ENCODE measurements at places on chromosomes 11 and 22.

GRCh38 chr11:77619576-77620198, 17.9 kb downstream of the CLNS1A start:
- peak; percentile 38 for DNase-seq

- DNase-seq = no peak
Observed at GRCh38 chr22:48873191-48873520, 954.5 kb downstream of the BRD1 start.

GRCh38 chr11:82092904-82093303, 640.8 kb downstream of the FAM181B start:
- no peak for DNase-seq

DNA sequence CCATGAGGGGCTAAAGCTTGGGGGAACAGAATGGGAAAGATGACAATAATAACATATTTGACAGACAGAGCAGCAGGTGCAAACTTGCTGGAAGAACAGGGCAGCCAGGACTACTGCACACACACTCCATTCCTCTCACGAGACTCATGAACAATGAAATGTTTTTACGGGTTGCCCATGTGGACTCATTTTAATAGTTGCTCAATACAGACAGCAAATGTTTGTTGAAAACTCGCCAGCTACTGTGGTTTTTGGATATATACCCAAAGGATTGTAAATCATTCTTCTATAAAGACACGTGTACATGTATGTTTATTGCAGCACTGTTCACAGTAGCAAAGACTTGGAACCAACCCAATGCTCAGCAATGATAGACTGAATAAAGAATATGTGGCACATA, 10.3 kb downstream of the SYT13 start:
- no peak for DNase-seq

DNA sequence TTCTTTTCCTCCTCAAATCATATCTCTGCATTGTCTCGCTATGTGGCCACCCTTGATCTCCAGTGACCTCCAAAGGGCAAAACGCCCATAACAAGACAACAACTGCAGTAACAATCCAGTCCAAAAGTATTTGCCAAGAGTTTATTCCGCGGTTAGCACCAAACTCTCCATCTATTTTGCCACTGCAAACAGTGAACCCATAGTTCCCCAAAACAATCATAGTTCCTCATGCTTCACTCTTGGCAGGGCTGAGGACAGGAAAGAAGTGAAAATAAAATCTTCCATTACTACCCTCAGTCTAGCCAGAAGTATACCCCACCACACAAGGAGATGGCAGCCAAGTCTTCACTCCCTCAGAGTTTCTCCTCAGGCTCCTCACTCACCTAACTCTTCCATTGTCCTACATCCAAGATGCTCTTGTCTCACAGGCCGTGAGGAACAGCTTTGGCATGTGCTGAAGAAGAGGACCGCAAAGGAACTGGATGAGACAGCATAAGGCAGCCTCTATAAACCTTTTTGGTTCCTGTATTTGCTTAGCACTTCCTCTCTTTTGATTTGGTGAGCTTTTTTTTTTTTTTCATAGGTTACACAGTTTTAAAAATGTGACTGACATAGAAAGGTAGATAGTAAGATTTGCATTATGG, at the start of gene LPXN:
LPXN (minus strand) TSS at position 480 of the 644 bp plus-strand sequence; CDS start at position 396, 84 bp downstream.
- DNase-seq = no peak

DNA sequence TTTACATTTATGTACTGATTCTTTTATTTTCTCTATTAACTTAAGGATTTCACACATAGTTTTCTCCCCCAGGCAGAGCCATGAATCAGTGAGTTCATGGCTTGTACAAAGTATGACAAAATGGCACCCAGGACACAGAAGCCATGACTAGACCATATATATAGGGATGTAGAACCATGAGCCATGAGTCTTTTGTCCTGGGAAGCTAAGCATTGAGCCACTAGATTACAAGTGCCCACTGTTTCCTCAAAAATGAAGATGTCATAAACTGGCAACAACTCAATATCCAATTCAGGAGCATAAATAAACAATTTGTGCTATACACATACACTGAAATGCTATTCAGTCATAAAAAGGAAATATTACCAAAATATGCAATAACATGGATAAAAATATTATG, 36.2 kb downstream of the CARD18 start:
- DNase-seq = no peak

DNA sequence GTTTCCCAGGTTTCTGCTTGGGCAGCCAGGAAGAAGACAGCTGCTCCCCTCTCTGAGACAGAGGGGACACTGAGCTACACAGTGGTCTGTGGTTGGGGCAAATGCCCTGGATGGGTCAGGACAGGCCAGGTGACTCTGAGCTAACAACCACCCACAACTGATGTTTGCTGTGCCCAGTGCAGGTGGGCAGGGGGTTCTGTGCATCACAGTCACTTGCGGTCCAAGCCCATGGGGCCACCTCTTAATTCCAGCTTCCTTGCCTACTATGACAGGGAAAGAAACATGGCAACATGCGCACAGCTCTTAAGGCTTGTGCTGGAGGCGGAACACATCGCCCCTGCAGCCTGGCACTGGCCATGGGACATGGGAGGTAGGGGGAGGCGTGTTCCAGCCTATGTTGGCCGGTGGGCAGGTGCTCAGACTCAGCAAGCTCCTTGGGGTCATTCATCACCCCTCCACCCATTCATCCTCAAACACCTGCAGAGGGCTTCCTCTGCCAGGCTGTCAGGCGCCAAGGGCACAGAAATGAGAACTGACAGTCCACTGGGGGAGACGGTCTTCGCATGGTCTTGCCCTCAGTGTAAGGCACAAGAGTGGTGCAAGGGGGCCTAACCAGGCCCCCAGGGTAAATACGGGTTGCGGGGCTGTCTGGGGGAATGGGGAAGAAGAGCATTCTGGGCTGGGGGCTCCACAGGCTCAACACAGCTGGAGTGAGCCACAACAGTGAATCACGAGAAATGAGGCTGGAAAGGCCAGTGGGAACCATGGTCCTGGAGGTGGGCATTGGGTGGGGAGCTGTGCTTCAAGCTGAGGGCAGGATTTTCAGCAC, 55.6 kb downstream of the ARFGAP3 start:
- DNase-seq = no peak

- no peak for DNase-seq
Observed at GRCh38 chr11:126186708-126187529, 24.5 kb downstream of the RPUSD4 start.

DNA sequence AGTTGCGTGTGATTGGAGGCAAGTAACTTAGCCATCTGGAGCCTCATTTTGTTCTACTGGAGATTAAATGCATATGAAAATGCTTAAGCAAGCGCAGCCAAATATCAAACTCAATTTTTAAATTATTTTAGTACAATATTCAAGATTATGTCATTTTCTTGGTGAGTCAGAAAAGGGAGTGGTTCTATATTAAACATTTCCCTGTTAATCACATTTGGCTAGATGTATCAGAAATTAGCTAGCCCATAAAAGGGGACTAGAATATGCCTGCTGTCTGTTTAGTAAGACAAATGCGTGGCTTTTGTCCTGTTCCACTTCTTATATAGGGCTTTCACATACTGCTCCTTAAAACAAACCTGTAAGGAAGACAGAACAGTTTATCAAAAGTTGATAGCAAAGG, 35.0 kb upstream of the BMAL1 start:
- DNase-seq = no peak

DNA sequence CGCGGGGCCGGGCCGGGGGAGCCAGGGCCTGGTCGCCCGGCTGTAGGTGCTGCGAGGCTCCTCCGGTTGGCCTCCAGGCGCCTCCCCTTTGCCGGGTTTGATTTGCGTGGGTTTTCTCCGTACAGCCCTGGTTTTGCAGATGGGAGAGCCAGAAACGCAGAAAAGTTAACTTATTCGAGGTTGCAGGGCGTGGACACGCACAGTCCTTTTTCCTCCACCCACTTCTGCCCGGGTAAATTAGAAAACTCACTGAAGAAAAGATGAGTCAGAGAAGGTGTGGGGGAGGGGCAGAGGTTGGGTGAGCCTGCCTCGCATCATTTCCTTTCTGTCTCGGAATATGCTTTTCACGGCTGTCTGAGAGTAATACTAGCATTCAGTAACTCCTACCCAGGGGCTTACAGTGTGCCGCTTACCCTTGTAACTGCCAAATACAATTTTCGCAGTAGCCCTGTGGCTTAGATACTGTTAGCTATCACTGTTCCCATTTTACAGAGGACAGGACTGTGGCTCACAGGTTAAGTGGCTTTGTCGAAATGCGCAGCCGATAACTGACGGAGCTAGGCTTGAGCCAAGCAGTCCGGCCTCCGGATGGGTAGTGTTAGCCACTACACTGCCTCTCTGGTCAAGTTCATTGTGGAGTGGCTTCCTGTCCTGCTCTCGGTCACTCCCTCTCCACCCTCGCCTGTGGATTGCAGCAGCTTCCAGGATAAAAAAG, 812 bp downstream of the FADD start:
- peak; percentile 54 for DNase-seq

- no peak for DNase-seq
Observed at GRCh38 chr22:37416827-37417226, 10.5 kb downstream of the ELFN2 start.

- no peak for DNase-seq
Observed at GRCh38 chr11:4102711-4103110, 8.1 kb downstream of the RRM1 start.

DNA sequence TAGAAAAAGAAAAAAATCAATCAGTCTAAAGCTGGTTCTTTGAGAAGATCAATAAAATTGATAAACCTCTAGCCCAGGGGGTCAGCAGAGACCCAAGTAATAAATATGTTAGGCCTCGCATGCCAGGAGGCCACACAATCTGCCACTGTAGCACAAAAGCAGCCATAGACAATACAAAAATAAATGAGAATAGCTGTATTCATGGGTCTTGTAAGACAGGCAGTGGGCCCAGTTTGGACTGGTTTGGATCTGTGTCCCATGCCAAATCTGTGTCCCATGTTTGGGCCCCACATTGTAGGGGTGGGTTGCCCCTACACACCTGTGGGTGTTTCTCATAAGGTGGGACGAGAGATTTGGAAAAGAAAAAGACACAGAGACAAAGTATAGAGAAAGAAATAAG, 6.6 kb upstream of the PLAAT4 start:
- no peak for DNase-seq

DNA sequence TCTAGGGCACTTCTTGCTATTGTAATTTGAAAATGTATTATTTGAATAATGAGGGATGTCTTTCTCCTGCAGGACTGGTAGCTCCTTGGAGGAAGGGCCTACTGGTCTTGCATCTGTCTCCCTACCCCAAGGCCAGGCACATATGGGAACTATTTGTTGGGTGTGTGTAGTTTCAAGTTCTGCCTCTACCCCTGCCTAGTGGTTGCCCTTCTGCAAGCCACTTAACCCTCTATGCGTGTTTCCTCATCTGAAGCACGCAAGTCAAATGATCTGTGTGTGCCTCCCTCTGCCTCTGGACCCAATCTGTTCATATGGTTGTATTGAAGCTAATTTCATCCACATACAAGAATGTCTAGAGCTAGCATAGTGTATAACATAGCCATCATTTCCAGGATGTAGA, 67.0 kb downstream of the WNT11 start:
- no peak for DNase-seq

GRCh38 chr22:42321908-42322561, 51.6 kb upstream of the TCF20 start:
- DNase-seq = peak; percentile 68

DNA sequence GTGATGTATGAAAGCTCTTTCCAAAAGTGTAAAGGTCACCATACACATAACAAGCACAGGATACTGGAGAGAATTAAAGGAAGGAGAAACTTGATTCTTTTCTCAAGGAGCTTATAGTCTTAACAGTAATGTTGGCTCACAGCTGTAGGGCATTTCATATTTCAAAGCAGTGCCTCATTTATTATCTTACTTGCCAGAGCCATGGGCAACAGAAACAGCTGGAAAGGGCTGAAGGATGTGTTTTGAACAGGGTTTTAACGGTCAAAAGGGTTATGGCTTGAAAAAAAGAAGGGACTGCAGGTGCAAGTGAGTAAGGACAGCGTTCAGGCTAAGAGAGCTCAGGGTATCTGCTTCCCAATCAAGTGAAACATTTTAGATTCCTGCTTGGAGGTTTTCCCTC, 2.7 kb upstream of the GRAMD1B start:
- no peak for DNase-seq

DNA sequence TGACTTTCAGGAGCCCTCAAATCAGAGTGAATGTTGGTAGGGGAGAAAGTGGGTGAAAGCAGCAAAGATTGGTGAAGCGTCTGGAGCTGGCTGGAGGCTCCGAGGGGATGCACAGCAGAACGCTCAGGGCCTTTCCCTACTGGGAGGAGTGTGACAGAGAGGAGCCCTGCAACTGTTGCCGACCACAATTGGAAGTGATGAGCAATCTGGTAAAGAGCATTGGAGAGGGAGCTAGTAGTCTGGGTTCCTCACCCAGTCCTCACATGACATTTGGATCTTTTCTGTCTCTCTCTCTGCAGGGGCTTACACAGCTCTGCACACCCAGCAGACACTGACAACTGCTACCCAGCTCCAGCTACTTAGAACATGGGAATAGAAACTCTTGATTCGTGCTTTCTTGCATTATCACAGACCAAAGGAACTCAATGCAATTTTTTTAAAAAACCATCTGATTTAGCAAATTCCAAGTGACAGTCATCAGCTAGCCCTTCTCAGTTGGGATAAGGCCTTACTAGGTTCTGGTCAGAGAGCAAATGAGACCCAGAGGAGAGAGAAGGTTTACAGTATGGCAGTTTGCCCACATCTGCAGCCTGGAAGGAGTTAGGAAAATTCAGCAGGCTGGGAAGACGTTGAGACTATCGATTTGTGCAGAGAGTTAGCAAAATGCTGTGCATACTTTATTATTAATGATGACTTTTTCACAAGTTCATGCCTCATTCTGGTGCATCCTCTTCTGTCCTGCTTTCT, 278.0 kb upstream of the PLET1 start:
- DNase-seq = no peak

DNA sequence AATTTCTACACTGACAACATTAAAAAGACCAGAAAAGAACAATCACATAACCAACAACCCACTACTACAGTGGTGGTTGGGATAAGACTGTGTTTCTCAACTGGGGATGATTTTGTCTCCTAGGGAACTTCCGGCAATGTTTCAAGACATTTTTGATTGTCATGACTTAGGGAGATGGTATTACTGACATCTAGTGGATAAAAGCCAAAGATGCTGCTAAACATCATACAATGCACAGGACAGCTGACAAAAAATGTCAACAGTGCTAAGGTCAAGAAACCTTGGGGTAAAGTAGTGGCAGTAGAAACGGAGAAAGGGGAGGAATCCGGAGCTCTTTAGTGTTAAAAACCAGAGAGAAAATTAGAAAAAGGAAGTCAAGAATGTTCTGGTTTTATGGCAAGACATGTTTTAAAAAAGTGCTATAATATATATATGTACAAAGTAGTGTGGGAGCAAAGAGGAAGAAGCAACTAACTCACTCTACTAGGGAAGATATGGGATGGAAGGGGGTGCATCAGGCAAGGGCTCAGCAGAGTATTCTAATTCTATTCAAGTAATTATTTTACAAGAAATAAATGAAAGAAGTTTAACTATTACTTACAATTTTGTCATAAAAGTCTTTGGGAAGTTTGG, 37.2 kb downstream of the CKAP5 start:
- no peak for DNase-seq
